ENCODE measurements at places on chromosomes 16 and 17.

- peak; percentile 80 for DNase-seq
Observed at GRCh38 chr16:57648581-57649442, 19.3 kb upstream of the ADGRG3 start.

DNA sequence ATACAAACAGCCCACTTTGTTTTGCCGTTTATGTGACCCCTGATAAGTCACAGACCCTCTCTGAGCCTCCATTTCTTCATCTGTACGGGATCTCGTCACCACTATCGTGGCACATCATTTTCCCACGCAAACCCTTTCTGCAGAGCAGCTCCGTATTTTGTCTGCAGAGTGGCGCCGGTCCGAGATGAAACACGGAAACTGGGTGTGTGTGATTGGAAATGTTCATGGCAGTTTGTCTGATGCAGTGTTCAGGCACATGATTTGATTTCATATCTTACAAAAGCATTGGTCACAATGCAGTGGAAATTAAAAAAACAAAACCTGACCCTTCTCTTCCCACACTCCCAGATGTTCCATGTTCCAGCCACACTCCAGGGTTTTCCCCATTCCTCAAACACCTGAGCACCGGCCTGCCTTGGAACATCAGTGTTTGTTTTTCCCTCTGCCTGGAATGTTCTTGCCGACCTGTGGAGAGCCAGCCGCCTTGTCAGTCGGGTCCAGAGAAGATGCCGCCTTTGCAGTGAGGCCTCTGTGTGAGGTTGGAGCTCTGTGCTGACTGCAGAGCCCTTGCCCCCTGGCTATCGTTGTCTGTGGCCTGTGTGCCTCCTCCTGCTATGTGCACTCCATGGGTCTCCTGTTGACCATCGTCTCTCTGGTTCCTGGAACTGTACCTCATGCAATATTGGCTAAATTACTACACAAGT lies 39.2 kb downstream of the NT5M start:
- no peak for DNase-seq

- no peak for DNase-seq
Observed at GRCh38 chr17:2723505-2723996, 12.0 kb upstream of the CLUH start.

DNA sequence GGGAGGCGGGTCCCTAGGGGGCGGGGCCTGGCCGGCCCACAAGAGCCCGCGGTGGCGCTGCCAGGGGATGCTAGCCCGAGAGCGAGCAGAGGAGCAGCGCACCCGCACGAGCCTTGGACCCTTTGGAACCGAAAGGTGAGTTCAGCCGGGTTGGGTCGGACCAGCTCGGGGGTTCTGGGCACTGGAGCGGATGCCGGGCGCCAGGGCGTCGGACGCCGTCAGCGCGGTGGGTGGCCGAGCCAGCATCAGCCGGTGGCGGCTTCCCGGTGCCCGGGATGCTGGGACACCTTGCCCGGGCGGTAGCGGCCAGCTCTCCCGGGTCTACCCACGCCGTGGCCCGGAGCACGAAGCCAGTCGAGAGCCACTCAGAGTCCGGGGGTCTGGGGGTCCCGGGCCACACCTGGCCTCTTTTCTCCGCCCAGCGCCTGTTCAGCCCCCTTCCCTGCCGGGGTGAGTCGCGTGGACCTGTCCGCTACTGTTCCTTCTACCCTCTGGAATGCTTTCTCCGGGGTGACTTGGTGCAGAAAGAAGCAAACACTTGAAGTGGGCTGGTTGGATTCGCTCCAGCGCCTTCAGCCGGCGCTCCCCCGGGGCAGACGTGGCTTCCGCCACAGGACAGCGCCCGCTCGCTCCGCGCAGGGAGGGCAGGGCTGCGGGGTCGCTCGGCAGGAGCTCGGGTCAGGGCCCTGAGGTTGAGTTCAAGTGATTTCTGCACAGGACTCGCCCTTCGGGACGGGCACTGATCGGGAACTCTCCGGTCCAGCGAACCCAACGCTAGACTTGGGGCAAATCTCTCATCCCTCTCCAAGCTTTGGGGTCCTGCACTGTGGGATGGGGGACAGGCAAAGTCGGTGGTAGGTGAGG lies at the start of gene SCNN1G:
Gene SCNN1G, plus strand, starts transcription at position 67 of the 864 bp plus-strand sequence. CDS start 3,527 bp downstream, outside the sequence.
- no peak for DNase-seq

GRCh38 chr17:71709271-71709890 lies 411.4 kb upstream of the SOX9 start:
- no peak for DNase-seq

All from C1 segment of cervical spinal cord (tissue), 14 donors.